Liver (tissue), 10 donors: ENCODE measurements at places on chromosomes 16 and 17.

- DNase-seq = peak; percentile 93
These were observed 9.0 kb upstream of the ZFP90 start for GRCh38 chr16:68529931-68530701.

GRCh38 chr16:68362262-68362913 lies 51.6 kb downstream of the PRMT7 start:
- DNase-seq = no peak

- DNase-seq = no peak
These were observed 536 bp downstream of the TMC6 start for GRCh38 chr17:78127888-78128550.

DNA sequence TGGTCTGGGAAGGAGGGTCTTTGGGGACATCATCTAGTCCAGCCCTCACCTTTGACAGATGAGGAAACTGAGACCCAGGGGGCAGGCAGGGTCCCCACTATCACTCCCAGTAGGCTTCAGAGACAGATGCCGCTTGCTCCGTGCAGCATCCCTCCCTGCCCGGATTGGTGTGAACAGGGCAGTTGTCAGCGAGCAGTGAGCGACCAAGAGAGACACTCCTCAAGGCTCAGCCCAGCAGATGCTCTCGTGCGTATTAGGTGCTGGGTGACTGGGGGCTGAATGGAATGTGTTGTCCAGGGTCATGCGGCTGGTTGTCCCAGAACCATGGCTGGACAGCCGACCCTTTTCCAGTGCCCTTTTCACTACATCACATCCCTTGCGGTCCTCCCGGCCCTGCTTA lies 49.0 kb downstream of the MPRIP start:
- no peak for DNase-seq

DNA sequence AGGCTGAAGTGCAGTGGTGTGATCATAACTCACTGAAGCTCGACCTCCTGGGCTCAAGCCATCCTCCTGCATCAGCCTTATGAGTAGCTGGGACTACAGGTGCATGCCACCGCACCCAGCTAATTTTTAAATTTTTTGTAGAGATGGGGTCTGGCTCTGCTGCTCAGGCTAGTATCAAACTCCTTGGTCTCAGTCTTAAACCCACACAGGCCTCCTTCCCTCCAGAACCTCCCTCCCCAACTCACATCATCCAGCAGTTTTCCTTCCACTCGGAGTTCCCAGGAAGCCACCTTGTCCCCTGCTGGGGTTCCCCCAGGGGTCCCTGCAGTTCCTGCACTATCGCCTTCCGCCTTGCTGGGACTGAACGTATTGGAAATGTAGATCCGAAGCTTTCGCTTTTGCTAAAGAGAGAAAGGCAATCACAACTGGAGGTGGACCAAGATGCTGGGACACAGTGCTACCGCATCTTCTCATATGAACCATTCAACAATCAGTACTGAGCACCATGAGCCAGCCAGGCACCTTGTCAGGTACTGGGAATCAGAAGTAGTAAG lies 7.2 kb downstream of the SMARCD2 start:
- no peak for DNase-seq

DNA sequence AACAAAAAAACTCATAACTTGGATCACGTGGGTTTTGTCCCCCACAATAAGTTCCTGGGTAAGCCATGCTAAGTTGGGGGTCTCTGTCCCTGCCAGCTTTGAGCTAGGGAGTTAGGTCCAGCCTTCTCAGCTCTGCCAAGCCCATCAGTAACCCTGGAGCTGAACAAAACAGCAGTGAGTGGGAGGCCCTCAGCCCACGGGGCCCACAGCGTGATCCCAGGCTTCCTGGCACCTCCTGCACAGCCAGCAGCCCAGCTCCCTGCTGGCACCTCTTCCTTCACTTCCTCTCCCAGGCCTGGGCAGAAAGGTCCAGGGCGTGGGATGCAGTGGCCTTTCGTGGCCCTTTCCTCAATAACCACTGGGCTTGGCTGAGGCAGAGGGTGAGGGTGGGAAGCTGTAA lies 35.5 kb upstream of the CDC42EP4 start:
- DNase-seq = no peak

DNA sequence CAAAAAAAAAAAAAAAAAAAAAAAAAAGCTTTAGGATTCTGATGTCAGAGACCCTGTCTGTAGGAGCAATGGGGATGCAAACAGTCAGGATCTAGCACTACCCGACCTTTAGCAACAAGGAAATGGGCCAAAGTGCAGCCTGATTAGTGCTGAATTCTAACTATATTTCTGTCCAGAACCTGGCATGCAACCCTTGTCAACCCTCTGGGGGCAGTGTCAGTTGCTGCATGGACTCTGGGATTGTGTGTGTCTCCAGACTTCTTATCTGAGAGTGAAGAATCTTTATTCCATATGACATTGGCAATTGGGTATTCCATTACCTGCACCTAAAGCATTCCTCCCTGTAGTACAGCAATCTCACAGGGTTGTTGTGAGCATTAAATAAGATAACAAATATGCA lies 120.3 kb upstream of the CRHR1 start:
- no peak for DNase-seq

GRCh38 chr16:58343562-58343961 lies 48.7 kb upstream of the GINS3 start:
- no peak for DNase-seq

DNA sequence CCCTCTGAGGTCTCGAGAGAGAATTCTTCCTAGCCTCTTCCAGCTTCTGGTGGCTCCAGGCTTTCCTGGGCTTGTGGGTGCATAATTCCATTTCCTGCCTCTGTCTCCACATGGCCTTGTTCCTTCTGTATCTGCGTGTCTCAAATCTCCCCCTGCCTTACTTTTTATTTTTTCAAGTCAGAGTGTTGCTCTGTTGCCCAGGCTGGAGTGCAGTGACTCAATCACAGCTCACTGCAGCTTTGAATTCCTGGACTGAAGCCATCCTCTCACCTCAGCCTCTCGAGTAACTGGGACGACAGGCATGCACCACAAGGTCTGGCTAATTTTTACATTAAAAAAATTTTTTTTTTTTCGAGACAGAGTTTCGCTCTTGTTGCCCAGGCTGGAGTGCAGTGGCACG lies 120.6 kb downstream of the SHISA9 start:
- DNase-seq = no peak

DNA sequence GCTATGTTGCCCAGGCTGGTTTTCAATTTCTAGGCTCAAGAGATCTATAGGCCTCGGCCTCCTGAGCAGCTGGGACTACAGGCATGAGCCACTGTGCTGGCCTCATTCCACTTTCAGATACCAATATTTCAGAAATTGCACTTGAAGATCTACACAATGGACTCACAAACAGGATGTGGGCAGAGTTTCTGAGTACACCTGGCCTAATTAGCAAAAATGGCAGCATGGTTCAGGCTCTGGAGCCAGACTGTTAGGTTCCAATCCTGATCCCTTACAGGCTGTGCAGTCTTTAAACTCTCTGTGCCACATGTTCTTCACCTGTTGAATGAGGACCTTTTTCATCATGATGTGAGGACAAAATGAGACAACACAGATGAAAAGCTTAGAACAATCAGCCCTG lies 32.2 kb downstream of the RNF157 start:
- no peak for DNase-seq

- no peak for DNase-seq
These were observed 64.1 kb upstream of the CACNG4 start for GRCh38 chr17:66900126-66901010.

DNA sequence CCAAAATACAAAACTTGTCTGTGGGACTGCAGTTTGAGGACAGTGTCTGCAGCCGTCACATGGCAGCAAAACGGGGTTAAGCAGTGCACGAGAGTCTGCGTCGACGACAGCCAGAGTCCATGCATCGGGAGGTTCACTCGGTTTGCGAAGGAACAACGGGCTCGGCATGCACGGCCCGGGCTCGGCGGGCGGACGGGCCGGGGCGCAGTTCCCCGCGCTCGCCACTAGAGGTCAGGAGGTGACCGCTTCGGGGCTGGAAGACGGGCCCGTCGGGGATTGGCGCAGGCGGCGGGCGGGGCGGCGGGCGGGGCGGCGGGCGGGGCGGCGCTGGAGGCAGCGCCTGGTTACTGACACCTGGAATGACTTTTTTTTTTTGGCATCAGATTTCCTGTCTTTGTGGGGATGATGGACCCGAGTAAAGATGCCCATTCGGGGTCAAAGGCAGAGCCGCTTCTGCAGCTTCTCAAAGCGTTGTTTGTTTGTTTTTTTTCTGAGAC lies 6.5 kb downstream of the SCGB1C2 start:
- DNase-seq = peak; percentile 91

GRCh38 chr17:8020776-8021564 lies 17.9 kb upstream of the ALOX15B start:
- no peak for DNase-seq

GRCh38 chr16:59909262-59909661 lies 1175.1 kb upstream of the GOT2 start:
- no peak for DNase-seq

- no peak for DNase-seq
These were observed 10.1 kb upstream of the CCL17 start for GRCh38 chr16:57394444-57394843.

- no peak for DNase-seq
These were observed 196.0 kb downstream of the CBLN1 start for GRCh38 chr16:49085686-49086085.

DNA sequence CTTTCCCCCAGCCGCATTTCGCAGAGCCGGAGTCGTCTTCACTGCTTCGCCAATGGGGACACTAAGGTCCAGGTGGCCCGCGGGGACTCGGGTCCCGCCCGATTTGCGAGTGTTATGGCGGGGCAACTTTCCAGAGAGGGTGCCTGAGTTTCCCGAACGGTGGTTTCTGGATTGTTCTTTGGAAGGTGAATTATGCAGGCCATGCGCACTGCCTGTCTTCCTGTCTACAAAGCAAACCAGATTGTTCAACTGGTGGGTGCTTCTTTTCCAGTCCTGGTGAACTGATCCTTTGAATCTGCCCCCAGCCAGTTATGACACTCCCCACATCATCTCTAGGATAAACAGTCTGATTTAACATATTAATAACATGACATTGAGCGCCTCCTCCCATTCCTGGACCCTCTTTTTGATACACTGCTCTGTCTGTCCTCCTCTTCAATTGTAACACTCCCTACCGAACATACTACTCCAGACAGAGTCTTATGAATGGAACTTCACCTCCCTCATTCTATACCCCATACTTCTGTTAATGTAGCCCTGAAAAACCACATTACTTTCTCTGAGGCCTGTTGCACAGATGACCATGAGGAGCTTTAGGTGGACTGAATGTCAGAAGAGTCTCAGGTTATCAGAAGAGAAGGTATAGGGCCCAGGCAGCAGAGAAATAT lies 159.0 kb downstream of the RAB11FIP4 start:
- DNase-seq = no peak

- DNase-seq = no peak
These were observed 92.4 kb downstream of the CBLN1 start for GRCh38 chr16:49189286-49189685.

- DNase-seq = no peak
These were observed 418.9 kb upstream of the C16orf82 start for GRCh38 chr16:26647870-26648269.

DNA sequence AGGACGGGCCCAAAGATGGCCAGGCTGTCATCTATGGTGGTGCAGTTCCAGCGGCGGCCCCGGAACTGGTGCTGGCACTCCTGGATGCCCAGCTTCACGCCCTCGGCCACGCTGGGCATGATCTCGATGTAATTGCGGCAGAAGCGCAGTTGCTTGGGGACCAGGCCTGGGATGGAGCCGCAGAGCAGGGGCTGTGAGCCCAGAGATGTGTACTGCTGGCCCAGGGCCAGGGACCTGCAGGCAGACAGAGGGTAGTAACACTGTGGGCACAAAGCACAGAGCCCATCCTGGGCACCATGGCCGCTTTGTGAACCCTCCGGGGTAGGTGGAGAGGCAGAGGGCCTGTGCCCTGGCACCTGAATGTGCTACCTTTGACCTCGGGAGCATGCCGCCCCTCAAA lies 44.8 kb downstream of the WNT3 start:
- DNase-seq = no peak

DNA sequence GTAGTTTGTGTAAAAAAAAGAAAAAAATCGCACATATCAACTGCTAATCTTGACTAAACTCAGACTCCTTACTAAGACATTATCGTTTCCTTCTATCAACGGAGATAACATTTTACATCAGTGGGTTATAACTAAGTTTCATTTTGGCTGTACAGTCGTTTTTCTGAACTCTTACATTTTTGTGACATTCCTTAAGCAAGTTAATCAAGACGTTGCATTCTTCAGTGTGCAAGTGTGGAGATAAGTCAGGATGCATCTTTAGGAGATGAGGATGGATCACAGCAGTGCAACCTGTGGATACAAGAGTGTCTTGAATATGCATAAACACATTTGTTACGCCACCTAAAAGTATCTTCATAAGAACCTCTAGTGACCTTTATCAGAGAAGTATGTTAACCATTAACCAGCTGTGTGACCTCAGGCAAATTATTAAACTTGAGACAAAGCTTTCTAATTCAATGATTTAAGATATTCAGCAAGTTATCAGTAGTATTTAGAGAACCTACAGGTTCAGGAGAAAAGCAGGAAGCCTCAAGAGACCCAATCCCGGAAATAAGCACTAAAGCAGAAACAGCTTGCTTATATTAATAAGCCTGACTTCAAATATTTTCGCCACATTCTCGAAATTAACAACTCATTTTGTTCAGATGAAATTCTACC lies 9.4 kb downstream of the CMC2 start:
- no peak for DNase-seq

GRCh38 chr17:3771140-3771539 lies 29.8 kb downstream of the ITGAE start:
- DNase-seq = no peak

DNA sequence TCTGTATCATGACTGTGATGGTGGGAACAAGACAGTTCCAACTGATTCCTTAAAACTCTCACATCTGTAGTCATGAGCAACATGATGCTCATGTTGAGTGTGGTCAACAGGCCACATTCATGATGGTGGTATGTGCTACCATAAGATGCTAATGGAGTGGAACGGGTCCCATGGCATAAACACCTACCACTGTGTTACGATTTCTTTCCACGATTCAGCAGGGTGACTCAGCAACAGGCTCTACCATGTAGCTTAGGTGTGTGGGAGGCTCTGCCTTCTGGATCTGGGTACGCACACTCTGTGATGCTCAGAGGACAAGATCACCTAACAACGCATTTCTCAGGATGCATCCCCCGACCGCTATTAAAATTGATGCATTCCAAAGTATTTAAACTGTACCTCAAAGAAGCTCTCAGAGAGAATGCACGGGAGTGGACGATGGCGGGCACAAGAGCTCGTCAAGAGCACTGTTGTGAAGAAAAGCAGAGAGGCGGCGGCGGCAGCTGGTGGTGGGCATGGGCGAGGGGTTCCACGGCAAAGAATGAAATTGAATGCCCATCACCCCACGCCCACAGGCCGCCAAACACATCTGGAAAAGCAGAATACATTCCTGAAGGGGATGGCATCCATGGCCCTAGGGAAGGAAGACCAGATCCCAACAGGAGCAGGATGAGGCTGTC lies 133.3 kb downstream of the ZNF778 start:
- no peak for DNase-seq

- DNase-seq = no peak
These were observed 71.2 kb upstream of the LGALS9 start for GRCh38 chr17:27559506-27560481.

GRCh38 chr17:80316431-80316830 lies 55.8 kb downstream of the RNF213 start:
- DNase-seq = no peak
